HAP-1 (cell line): ENCODE measurements at places on chromosomes 1 and 21.

DNA sequence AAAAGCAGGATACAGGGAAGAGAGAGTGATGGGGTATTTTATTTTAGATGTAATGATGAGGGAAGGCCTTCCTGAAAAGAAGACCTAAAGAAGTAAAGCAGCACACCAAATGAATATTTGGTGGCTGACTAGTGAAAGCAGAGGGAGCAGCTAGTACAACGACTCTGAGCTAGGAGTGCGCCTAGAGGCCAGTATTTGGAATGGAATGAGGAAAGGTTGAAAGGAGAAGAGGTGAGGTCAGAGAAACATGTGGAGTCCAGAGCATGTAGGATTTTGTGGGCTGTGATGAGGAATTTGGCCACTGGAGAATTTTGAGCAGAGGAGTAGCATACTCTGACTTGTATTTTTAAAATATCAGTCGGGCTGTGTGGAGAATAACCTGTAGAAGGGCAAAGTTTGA is 11.8 kb upstream of the RPL5 start:
- no peak for DNase-seq

DNA sequence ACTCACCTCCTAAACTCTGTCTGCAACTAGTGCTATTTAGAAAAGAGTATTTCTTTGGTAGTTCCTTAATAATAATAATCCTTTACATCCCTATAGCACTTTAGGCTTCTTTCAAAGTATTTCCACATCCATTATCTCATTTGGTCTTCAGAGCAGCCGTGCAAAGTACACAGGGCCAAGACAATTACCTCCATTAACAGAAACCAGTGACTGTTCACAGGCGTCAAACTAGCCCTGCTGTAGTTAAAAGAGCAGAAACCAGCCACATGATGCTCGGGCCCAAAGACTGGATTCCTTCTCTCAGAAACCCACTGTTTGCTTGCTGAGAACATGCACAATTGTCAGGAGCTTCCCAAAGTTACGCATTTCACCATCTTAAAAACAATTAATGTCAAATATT is 396.0 kb upstream of the DAB1 start:
- no peak for DNase-seq

DNA sequence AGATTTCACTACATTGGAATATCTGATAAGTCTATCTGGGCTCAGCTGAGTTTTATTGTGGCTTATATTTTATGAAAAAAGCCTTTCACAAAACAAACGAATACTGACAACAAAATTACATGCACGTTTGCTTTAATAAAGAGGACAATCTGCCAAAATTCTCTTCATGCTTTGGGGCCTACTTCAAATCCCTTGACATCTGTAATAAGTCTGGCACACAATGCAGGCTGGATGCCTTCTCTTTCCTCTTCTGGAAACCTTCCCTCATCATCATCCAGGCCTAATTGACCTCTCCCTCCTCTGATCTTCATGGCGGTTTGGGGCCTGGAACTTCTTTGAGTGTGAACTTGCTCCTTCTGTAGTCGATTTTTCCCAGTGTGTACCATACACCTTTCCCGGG is 70.3 kb downstream of the MAP10 start:
- DNase-seq = no peak

GRCh38 chr1:35453031-35453430 is 104.2 kb downstream of the KIAA0319L start:
- no peak for DNase-seq

DNA sequence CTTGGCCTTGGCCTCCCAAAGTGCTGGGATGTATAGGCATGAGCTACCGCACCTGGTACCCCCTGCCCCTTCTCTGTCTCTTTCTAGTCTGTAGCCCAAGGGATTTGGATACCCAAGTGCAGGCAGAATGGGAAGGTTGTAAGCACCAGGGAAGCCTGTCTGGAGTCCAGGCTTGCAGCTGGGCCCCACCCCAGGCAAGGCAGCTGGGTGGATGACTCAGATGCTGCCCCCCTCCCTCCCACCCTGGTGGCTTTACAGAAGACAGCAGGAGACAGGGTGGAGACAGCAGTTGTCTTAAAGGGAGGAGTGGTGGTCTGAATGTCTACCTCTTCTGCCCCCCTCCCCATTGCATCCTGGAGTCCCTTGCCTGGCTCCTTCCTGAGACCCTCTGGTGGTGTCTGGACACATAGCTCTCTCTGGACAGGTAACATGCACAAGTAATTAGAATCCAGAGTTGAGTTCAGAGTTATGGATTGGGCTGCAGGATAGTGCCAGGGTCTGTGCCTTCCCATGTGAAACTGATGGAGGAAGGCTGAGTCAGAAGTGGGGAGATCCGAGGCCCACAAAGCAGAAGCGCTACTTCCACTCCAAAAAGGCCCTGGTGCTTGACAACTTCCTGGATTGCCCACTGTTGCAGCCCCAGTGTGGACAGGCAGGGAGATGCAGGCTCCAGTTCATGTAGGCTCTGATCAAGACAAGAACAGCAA is 5.1 kb downstream of the LMNA start:
- DNase-seq = no peak

DNA sequence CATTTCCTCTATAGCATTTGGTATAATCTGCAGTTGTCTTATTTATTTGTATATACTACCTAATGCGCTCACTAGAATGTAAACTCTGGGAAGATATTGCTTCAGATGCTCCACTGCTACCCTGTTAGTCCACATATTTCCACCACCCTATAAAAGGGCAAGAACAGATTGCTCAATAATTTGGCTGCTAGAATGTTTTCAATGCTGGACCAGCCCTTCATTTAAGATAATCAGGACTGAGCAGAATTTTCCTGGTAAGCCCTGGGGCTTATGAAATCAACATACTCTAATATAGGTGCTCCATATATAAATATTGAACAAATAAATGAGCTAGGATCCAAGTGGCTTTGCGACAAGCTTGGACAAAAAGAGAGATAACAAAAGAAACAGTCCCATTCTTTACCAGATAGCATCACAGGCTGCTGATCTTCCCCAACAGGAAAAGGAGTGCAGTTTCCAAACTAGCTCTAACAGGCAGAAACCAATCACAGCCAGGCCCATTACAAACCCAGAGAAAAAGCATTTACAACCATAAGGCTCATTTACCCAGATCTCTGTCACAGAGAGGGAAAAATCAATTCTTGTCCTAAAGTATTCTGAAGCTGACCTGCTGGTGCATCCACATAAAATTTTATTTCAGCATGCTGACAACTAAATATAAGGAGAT is 8.3 kb downstream of the BCAR3 start:
- no peak for DNase-seq

DNA sequence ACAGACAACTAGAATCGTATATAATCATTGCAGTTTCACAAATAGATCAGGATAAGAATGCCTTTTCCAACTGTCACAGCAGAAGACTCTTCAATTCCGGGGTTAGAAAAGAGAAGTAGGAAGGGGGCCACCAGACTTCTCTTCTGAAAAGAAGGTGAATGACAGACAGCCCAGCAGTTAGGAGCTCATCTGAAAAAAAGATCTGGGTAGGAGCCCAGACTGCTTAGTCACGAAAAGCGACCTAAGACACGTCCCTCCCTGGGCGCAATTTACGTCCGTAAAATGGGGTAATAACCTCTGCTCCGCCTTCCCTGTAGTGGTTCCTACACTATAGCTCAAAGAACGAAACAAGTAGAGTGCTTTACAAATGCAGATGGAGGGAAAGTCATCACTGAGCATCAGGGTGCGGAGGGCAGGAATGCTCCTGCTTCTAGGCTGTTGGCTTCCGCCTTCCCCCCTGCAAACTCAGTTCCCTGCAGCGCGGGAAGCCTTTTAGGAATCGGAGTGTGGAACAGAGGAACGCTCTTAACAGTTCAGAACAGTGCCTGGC is 582 bp downstream of the ORC1 start:
- peak; percentile 74 for DNase-seq

DNA sequence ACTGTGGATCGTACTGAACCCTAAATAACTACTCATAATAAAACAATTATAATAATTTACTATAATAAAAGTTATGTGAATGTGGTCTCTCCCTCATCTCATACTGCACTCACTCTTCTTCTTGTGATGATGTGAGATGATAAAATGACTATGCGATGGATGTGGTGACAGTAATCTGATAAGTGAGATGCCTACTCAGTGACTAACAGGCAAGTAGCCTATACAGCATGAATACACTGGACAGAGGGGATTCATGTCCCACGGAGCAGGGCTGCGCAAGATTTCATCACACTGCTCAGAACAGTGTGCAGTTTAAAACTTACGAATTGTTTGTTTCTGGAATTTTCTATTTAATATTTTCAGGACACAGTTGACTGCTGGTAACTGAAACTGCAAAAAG is 304.0 kb downstream of the DUSP10 start:
- no peak for DNase-seq

GRCh38 chr1:59541891-59542290 is 245.0 kb downstream of the FGGY start:
- DNase-seq = no peak

GRCh38 chr1:169945181-169945580 is 51.5 kb upstream of the SCYL3 start:
- no peak for DNase-seq

DNA sequence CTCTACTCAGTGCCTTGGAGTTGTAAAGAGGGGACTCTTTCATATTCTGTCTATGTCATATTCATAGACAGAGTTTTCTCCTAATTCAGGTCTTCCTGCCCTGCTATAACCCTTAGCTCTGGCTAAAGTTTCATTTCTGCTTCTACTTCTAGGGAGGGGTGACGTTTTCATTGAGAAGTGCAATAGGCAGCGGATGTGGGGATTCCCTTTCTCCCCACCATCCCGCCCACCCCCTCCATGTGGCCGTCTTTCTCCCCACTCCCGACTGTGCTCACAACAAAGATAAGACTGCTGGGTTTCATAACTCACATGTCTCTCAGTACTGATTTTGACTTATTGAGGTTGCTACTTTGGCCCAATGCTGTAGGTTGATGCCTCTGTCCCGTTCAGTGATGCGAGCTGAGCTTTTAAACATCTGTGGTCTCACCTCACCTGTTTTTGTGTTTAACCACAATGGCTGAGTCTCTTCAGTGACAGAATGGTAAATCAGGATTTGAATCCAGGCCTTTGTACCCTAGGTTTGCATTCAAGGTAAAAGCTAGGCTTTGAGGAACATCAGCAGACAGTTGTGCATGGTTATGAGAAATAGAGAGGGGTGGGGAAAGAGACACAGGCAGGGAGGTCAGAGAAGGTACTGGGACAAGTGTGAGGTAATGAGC is 7.8 kb upstream of the KIF14 start:
- DNase-seq = no peak

GRCh38 chr1:16209847-16210407 is 2.5 kb downstream of the ARHGEF19 start:
- no peak for DNase-seq

DNA sequence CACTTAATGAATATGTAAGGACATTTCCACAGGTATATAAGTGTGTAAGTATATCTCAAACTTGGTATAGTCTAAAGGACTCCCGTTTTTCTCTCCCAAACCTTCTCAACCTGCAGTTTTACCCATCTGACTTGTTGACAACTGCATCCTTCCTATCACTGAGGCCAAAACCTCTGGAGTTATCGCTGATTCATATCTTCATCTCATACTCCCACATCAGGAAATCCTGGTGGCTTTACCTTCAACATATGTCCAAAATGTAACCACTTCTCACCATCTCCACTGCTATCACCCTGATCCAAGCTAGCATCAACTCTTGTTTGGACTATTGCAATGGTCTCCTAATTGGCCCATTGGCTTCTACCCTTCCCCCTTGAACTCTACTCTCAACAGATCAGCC is 30.4 kb downstream of the SLAMF6 start:
- DNase-seq = no peak

GRCh38 chr1:97608272-97608671 is 312.6 kb downstream of the DPYD start:
- no peak for DNase-seq

GRCh38 chr21:31366825-31367224 is 22.8 kb upstream of the TIAM1 start:
- DNase-seq = no peak

- no peak for DNase-seq
These were observed 38.1 kb upstream of the SLAMF9 start for GRCh38 chr1:159992161-159992560.

DNA sequence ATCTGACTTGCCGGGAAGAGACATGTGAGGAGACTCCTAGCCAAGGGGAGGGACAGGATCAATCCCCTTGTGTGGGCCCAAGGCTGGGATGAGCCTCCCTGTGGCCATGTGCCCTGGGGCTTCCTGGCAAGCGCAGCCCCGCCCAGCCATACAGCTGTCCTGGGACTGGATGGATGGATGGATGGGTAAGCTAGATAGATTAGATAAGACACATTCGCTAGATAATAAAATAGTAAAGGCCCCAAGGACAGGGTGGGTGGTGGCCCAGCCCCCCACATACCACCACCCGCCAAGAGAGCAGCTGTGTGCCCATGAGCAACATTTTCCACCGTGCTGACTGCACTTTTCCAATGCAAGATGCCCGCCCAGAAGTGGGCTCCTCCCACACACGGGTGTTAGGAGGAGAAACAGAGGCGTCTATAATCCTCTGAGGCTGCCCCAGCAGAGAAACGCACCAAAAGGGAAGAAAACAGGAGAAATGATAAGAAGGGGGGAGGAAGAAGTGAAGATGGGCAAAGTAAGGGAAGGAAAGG is 25.1 kb downstream of the ZBTB17 start:
- DNase-seq = no peak

DNA sequence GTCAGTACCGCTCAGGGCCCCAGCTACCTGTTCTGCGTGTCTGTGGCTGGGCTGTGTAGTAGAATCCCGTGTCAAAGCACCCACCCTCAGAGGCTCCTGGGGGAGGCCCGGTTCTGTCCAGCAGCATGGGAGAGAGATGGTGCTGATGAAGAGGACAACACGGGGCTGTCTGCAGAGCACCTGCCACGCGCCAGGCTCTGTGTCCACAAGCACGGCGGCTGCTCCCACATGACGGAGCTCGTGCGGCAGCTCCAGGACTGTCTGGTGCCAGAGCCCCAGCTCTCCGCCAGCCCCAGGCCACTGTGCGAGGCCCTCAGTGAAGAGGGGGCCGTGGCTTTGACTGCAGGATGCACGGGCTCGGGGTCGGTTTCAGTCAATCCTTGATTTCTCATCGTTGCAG is 42.0 kb upstream of the TSPEAR start:
- no peak for DNase-seq

- DNase-seq = no peak
These were observed 22.5 kb upstream of the KCNE1 start for GRCh38 chr21:34534522-34534921.

DNA sequence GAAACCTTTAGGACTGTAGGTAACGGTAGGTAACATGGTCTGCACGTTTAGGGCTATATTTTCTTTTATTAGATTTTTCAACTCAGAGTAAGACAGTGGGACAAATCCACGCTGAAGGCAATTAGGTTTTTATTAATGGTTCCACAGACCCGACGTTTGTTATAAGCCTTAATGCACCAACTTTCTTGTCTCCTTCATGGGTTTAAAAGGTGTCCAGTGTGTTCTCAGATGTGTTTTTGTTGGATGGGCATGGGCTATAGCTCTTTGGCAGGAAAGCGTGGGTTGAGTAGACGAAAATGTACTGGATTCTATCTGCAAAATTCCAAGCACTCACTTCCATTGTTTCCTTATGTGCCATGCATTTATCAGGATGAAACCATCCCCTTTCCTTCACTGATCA is 88.0 kb upstream of the SIM2 start:
- no peak for DNase-seq

DNA sequence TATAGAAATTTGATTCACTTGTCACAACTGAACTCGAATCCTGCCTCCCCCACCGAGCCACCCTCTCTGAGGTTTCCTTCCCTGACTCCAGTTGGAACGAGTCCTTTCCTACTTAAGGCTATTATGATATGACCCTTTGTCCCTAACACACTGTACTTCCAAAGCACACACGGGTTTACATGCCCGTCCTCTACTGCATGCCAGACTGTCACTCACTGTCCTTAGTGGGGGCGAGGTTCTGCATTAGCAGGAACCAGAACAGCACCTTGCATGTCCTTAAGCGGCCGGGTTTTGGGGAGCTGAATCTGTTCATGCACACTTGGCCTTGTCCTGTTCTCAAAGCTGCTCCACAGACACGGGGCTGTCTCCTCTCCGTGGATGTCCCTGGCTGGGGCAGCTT is 164.6 kb upstream of the KCNJ6 start:
- no peak for DNase-seq
